EH (cell line): ENCODE measurements at places on chromosomes 5 and 9.

- no peak for DNase-seq
Observed at GRCh38 chr5:54438620-54439389, 16.7 kb upstream of the HSPB3 start.

GRCh38 chr9:68640421-68641089, 64.5 kb upstream of the PIP5K1B start:
- no peak for DNase-seq

- no peak for DNase-seq
Observed at GRCh38 chr5:154737667-154738320, 17.4 kb upstream of the LARP1 start.

DNA sequence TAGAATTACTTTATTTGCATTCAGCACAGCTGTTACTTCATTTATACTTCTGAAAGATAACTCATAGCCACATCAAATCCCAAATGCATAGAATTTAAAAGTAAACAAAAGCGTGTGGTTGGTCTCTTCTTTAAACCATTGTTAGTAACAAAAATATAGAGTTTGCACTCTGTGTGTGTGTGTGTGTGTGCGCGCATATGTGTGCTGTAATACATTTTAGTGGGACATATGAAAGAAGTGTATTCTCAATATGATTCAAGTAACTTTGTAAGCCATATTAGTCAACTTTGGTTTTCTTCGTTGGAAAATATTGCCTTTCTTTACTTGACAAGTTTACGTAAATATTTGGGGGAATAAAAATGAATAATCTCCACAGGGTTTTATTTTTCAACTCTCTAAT, 106.1 kb upstream of the PRRC1 start:
- no peak for DNase-seq

- DNase-seq = peak; percentile 70
Observed at GRCh38 chr9:132877824-132878694, at the start of gene AK8. Gene AK8 (minus strand): TSS chr9:132878284. CDS start chr9:132878255, 29 bp downstream.

- DNase-seq = peak; percentile 80
Observed at GRCh38 chr9:81028504-81028903, 660.8 kb downstream of the TLE1 start.

DNA sequence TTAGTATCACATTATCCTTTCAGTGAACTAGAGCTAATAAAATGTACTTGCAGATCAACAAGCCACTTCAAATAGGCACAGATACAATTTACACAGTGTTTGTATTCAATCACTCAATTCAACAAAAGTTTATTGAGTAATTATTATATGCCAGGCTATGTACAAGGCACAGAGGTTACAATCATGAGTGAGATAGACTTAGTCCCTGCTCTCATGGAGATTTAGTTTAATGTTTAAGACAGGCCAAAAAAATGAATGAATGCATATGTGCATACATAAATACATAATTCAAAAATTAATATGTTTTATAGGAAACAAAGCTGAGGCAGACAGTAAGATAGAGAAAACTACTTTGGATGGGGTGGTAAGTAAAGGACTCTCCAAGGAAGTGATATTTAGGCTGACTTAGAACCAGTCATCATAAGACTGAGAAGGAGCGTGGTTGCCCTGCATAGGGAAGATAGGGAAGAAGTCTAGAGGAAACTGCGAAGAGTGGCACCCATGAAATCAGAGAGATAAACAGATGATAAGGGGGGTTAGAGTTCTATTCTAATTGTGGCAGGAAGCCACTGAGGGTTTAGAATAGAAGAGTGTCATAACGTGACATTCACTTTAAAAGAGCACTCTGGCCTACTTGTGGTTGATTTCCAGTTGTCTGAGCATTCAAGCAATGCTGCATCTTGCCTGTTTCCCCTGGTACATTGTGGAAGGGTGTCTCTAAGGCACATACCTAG, 49.7 kb upstream of the GRAMD2B start:
- DNase-seq = peak; percentile 92

DNA sequence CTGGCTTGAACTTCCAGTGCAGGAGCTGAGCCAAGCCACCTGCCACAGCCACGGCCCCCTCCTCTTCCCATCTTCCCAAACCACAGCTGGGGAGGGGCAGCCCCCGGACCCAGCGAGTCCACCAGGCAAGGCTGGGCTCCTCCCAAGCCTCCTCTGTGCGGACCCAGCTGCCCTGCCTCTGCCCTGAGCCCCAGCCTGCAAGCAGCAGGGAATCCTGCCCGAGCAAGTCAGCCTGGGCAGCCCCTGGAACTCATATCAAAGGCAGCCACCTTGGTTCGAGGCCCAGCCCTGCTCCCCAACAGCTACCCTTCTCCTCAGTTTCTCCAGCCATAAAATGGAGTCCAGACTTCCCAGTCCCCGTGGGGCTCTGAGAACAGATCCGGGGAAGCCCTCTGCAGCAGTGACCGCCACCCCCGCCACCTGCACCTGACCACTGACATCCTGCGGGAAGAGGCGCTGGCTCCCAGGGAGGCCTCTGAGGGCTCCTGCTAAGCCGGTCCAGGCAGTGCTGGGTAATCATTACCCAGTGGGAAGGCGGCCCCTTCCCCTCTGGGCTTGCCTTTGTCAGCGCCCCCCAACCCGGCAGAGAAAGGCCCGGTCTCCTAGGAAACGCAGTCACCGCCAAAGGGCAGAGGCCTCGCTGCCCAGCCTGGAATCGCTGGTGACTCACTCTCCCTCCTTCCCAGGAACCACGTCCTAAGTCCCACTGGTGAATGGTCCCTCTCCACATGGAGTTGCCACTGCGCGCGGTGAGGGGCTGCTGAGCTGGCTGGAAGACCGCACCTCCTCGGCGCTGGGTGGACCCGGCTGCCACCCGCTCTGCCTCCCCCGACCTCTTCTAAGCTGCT, 1.5 kb downstream of the VAV2 start:
- peak; percentile 89 for DNase-seq

DNA sequence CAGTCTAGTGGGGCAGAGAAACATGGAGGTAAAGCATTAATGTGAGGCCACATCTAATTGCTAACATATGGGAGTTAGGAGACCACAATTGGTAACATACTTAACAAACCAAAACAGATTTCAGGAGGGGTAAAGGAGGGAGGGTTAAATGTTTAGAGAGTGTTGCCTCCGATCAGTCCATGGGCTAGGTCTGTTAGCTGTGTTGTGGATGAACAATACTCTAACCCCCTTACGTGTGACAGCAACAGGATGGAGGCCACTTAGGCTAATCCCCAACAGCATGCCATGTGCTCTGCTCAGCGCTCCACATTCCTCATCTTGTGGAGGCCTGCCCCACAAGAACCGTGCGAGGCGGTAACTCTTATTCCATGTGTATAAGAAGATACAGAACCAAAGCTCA, 167.0 kb downstream of the CRB2 start:
- DNase-seq = no peak

DNA sequence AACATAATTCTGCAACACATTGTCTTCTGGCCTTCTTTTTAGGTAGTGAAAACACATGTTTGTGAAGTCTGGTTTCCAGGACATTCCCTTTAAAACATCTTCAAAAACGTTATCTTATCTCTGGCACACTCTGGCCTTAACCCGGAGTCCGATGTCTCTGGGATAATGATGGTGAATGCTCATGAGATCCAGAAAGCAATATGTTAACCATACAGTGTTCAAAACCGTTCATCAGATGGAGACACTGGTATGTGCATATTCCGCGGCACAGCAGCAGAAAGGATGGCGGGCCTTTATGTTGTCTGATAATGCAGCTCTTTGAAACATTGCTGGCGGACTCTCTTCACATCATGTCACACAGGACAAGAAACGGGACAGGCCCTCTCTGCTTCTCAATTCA, 605.2 kb downstream of the CCDC171 start:
- DNase-seq = no peak

GRCh38 chr9:136599811-136600660, 54.2 kb upstream of the NOTCH1 start:
- DNase-seq = no peak

- DNase-seq = no peak
Observed at GRCh38 chr5:169226895-169227294, 74.0 kb downstream of the SLIT3 start.

GRCh38 chr9:21778304-21778703, 24.1 kb upstream of the MTAP start:
- peak; percentile 81 for DNase-seq

DNA sequence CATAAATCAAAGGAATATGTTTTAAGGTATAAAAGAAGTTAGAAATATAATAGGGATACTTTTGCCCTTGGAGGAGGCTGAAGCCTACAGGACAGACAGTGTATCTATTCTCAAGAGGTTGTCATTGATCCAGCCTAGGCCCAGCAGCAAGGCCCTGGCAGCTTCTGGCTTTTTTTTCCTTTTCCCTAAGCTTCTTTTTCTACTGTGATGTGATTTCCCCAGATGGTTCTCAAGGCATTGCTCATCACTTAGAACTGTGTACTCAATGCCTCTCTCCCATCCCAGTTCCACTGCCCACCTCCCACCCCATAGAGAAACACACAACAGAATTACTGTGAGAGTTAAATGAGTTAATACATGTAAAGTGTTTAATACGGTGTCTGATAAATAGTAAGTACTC, 88.6 kb downstream of the SLC44A1 start:
- DNase-seq = peak; percentile 16

GRCh38 chr5:33242277-33242676, 198.5 kb upstream of the TARS1 start:
- DNase-seq = no peak

DNA sequence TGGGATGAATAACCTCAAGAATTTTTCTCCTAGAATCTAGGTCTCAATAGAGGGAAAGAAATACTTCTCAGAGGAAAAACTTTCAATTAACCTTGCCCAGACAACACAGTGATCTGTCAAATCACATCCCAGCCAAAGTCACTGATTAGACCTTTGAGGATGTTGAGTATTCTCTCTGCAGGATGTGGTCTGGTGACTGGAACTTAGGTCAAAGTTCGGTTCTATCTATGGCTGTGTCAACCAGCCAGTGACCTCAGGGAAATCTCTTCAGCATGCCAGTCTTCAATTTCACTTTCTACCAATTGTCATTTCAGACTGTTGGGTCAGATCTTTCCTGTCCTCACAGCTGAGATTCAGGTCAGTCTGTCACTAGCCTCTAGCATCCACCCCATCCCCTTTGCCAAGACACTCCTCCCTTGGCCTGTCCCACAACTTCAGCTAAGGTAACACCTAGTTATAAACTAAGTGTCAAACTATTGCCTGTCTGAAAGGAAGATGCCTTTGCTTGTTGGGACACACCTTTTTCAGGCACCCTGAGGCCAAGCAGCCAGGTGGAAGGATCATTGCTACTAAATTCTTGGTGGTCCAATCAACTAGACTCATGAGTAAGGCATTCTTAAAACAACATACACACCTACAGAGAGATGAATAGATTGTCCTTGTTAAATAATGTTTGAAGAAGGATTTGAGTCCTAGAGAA, 156.3 kb upstream of the FST start:
- DNase-seq = peak; percentile 68

DNA sequence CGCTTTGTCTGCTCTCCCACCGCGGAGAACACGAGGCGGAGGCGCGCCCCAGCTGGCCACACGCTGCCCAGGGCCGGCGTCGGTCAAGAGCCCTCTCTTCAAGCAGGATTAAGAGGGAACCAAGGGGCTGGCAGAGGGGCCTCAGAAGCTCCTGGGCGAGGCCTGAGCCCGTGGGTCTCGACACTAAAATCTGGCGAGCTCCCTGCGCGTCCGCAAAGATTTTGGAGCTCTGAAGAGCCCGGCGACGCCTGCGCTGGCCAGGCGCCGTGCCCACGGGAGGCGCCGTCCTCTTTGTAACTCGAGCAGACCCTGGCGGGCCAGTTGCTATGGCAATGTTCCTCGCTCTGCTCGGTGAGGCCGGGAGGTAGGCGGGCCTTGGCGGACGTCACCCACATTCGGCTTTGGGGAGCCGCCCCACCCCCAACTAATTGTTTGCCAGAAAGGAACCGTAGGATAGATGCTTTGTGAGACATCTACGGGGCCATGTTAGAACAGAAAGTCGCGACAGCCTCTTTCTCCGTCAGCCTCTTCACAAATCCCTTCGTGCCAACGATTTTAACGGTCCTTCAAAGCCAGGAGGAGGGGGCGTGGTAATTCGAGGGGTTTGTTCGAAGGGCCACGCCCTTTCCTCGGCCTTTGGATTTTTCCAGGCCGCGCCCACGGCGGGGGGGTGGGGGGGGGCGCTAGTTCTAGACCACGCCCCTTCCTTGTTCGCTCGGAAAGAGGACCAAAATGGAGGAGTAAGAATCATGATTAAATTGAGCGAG, 714 bp upstream of the CNOT8 start:
- DNase-seq = peak; percentile 97

- DNase-seq = no peak
Observed at GRCh38 chr9:95174038-95174437, 143.5 kb downstream of the FANCC start.

GRCh38 chr5:8700671-8701070, 831.7 kb downstream of the MTRR start:
- DNase-seq = no peak

GRCh38 chr9:114308361-114308950, 14.4 kb upstream of the ORM1 start:
- no peak for DNase-seq

DNA sequence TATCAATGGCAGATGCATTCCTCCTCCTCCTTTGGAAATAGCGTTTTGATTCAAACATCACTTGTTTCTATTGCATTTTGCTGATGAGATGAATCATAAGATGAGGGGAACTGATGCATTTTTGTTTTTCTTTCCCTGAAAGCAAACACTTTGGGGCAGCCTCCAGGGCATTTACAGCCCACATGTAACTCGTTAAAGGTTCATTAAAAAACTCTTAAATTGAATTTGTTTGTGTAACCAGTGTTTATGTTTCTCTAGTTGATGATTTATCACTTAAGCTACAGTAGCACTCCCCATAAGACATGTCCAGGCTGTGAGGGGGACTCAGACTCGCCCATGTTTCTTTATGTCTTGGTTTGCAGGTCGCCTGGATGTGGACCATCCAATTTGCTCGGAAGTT, 246.1 kb upstream of the ANKH start:
- DNase-seq = peak; percentile 19

DNA sequence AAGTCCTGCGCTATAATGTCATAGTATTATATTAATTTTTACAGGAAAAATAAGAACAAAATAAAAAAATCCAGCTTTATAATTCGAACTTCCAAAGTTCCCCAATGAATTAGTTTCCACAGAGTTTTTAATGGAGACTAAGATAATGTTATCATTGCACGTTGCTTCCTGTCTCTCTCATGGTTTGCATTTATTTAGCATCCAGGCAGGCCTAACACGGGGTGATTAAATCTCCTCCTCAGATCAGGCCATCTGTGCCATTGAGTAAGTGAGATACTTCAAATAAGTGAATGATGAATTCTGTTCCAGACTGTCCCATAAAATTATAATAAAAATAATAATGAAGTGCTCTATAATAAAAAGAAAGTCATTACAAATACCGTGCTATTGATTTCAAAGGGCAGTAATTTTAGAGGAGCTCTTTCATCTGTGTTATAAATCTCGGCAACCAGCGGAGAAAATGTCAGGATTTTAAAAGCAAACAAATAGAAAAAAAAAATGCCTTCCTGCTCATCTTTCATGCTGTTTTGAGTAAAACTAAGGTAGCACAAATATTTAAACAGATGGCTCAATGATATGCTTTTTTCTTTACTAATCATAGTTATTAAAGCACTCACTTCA, 570.6 kb upstream of the ZNF608 start:
- peak; percentile 49 for DNase-seq

- DNase-seq = peak; percentile 57
Observed at GRCh38 chr5:126002222-126002897, 420.8 kb upstream of the GRAMD2B start.
